ENCODE measurements at places on chromosomes 13 and 19.

- no peak for DNase-seq
Observed at GRCh38 chr19:49973987-49974386, 13.0 kb upstream of the SIGLEC11 start.

DNA sequence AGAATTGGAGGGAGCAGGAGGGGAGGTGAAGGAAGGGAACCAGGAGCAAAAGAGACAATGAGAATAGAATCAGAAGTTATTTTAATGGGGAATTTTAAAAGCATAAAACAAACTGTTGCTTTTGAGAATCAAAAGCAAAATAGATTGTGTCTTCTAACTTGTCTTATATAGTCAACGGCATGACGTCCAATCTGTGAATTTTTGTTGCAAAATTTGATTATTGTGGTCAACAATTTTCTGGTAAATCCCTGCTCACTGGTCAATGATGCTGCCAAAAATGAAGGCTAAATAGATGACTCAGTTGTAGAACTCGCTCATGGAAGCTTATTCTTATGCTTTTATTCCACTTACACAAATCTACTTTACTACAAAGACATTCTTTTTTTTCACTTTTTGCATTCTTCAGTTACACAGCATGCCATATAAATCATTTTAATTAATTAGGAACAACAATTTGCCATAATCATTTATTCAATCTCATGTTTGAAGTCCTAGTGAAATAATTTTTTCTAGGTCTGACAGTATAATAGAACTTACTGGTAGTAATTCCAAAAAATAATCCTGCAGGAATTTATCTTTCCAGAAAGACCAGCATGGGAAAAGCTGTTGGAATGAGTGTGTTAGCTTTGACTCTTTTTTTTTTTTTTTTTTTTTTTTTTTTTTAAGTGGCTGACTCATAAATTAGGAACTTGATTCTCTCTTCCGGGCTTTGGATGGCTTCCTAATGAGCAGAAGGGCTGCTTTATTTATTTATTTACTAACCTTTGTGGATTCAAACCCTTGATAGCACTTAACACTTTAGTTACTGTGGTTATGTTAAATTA, 256.9 kb downstream of the SPRY2 start:
- DNase-seq: no peak

GRCh38 chr13:91117351-91117750, 230.1 kb upstream of the MIR17HG start:
- DNase-seq: no peak

- DNase-seq: no peak
Observed at GRCh38 chr13:20359335-20359734, 127.2 kb upstream of the GJB6 start.

DNA sequence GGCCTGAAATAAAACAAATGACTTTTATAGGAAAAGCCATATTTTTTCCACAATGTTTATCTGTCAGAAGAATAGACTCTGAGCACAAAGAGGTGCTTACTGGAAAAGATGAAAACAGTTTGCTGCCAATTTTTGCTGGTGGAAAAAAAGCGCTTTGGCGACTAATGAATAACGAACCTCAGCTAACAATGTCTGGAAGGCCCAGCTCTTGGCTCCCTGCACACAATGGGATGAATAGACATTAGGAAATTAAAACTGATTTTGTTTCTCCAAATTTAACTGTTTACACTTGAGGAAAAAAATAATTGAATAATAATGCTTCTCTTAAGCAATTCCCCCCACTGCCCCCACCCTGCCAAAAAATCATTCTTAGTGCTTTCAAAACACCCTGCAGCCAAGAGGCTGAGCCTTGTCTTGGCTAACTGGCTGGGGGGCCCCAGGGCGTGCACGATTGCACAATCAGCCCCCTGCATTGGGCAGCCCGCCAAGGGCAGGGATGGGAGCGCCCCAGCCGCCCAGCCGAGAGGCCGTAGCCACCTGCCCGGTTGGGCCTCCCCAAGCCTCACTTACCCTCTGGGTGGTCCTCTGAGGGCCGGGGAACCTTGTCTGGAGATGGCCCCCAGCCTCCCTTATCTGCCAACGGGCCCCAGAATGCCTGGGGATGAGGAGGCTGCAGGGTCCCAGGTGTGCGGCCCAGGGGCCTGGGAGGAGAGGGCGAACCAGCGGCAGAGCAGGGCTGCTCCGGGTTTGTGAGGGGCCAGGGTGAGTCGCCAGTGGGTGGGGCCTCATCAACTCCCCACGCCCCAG, 16.8 kb downstream of the CEBPG start:
- no peak for DNase-seq

DNA sequence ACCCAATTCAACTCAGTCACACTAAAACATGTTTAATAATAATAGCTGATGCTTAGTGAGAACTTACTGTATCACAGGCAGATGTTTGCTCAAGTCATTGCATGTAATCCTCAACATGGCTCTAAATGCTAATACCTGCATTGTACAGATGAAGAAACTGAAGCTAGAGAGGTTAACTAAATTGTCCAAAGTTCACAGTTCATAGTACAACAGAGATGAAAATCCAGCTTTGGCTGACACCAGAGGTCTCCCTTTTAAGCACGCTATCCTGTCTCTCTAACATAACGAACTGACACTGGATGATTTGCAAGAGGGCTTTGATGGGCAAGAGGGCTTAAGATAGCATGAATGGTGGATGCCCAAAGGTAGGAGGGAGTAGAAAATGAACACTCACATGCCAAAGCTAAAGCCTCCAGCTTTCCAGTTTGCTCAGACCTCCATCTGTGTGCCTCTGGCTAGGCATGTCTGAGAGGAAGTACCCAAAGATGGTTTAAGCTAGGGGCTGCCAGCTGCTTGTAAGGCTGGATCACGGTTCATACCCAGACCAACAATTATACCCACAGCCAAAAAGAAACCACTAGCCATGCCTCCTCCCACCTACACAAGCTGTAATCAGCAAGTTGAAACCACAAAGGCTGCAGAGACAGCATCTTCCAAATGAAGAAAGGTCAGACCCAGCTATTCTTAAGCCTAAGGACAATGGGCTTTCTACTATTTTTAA, 196.9 kb upstream of the UBL3 start:
- DNase-seq: no peak

DNA sequence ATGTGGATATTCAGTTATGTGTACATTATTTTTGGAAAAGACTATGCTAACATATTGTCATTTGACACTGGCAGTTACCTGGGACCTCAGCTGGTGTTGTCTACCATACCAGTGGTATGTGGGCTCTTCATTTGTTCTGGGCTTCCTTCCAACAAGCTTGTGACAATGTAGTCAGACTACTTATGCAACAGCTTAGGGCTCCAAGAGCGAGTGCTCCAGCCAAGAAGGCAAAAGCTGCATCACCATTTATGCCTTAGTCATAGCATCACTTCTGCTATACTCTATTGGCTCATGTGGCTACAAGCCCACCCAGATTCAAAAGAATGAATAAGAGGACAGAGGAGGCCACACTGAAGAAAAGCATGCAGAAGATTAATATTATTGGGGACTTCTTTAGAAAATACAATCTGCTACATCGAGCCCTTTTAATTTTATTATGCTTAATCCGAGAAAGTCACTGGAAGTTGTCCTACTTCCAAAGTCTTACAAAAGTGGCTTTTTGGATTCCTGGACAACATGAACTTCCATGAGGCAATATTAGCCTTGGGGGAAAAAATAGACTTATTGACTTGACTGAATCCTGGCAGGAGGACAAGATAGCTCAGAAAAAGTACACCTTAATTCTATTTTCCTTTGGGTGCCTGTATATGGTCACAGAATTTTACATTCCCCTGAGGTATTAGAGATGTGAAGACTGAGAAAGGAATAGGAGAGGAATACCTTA, 529.4 kb upstream of the HTR2A start:
- peak; percentile 5 for DNase-seq

- DNase-seq: peak; percentile 64
Observed at GRCh38 chr19:52343548-52343947, 7.5 kb downstream of the ZNF610 start.

DNA sequence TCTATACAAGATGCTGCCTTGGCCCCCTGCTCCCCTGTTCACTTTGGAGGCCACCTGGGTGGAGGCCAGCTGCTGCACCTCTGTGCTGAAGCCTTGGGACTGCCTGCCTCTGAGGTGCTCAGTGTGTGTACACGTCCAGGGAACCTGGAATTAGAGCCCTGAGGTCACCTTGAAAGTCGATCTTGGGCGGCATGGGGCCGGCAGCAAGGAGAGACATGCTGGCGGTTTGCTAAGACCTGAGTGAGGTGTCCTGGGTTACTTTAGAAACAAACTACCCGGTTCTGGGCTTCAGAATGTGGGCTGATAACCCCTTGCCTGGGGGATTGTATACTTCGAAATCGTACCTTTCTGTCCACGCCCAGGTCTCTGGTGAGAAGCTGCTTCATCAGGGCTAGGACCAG, 25.5 kb downstream of the TSSK6 start:
- no peak for DNase-seq

DNA sequence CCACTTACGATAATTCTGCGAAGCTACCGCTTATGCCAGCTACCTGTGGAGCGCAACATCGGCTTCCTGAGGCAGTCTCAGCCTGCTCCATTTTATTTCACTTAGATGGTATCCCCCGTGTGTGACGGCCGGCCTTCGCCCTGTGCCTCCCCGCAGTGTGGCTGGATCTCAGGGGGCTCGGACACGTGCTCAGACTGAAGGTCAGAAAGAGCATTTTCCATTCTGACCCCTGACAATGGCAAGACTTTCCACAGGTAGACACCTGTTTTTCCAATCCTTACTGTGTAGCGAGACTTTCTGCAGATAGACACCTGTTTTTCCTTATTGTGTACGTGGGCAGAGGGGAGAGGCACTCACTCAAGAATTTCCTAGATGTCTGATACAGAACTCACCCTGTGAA, 52.7 kb downstream of the ATP11A start:
- no peak for DNase-seq

Data from SHP77 (cell line).